ENCODE measurements at places on chromosomes 12 and 14.

- DNase-seq, result no peak
Measured at GRCh38 chr12:92675092-92675865, 27.5 kb upstream of the PLEKHG7 start.

- DNase-seq, result no peak
Measured at GRCh38 chr12:109818905-109819500, 14.2 kb downstream of the TRPV4 start.

DNA sequence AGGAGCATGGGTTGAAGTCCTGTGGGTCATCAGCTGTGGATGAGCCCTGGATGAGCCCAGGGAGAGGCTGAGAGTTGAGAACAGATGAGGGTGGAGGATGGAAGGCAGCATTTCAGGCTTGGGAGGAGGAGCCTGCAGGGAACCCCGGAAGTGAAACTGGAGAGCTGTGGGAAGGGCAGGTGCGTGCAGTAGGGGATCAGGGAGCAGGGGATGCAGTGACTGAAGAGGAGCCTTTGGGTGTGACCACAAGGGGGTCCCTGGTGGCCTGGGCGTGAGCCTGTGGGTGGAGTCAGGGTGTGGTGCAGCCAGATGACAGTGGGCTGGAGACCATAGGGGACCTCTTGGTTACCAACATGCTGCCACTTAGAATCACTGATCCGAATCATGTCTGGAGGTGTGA, 115.5 kb downstream of the PAPOLA start:
- no peak for DNase-seq

- no peak for DNase-seq
Measured at GRCh38 chr14:85663256-85663655, 133.3 kb downstream of the FLRT2 start.

- DNase-seq, result no peak
Measured at GRCh38 chr12:16613199-16613598, 7.2 kb upstream of the LMO3 start.

DNA sequence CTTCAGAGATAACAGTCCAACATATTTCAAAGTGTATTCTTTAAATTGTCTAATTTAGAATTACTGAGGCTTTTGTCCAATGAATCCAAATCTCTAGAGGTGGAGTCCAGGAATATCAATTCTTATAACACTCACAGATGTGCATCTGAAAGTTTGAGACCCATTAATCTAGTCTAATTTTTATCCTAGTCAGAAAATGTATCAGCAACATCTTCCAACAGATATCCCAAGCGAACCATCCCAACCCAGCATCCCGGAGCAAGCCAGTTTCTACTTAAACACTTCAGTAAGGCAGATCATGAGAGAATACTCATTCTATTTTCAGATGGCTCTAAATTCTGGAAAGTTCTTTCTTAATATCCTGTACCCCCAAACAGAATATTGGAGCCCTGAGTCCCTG, 113.5 kb downstream of the BBS10 start:
- DNase-seq, result no peak

DNA sequence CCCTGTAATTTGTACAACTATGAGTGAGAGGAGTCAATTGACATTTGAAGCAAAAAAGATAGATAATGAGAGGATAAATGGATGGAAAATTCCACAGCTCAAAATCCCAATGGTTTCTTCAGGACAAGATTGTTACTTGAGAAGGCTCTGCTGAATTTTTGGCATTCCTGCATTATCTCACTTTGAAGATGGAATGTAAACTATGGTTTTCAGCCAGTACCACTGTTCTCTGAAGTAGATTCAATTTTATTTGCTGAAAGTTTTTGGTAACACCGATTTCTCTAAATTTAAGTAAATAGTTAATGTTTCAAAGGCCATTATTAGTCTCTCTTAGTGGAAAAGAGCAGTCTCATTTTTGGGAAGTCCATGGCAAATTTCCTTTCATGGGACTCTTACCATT, 121.9 kb upstream of the SLC38A2 start:
- DNase-seq, result no peak

Data from stimulated activated CD8-positive, alpha-beta memory T cell treated with anti-CD3 and anti-CD28 coated beads, Interleukin-15, amount 100 ng/mL, for 4 hours (primary cell).